Naive thymus-derived CD4-positive, alpha-beta T cell (primary cell): ENCODE measurements at places on chromosomes 16 and 17. TPM values are rescaled to one million over a fixed set of nuclear protein-coding genes. Genes with fewer than 3 reads are reported as not detected.

- no peaks in the 10 kb centered on the region for H3K36me3 ChIP-seq
- peak overlapping the region; percentile 92 for H3K4me3 ChIP-seq
- peaks cover 26% of the 10 kb centered on the region for H3K4me1 ChIP-seq
Measured at GRCh38 chr16:11742093-11742535, 543 bp downstream of the TXNDC11 start.

- H3K27me3 ChIP-seq, result no peaks in the 10 kb centered on the region
- no peaks in the 10 kb centered on the region for H3K36me3 ChIP-seq
- H3K27ac ChIP-seq, result no peak overlapping the region
- no peaks in the 10 kb centered on the region for H3K4me1 ChIP-seq
- no peak overlapping the region for H3K4me3 ChIP-seq
Measured at GRCh38 chr16:24639769-24640168, 89.7 kb upstream of the TNRC6A start.

- H3K4me3 ChIP-seq, result no peak overlapping the region
- peaks cover 24% of the 10 kb centered on the region for H3K4me1 ChIP-seq
- peak overlapping the region; percentile 64 for H3K27ac ChIP-seq
- no peak for DNase-seq
- H3K36me3 ChIP-seq, result peaks cover 21% of the 10 kb centered on the region
- no peaks in the 10 kb centered on the region for H3K27me3 ChIP-seq
Measured at GRCh38 chr17:45236282-45236606, 14.6 kb downstream of the FMNL1 start.

DNA sequence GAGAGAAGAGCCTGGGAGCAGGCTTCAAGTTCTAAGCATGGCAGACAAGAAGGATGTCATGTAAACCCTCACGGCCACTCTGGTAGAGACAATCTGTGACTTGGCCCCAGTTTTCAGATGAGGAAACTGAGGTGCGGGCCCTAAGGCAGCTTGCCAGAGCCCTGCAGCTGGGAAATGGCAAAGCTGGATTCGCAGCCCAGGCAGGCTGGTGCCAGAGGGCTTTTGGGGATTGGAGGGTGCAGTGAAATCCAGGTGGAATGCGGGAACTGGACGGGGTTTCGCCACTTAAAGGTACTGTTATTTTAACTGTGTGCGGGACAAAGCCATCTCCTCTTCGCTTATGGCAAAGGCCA lies 477 bp upstream of the OSGIN1 start:
- H3K4me3 ChIP-seq, result no peak overlapping the region
- peaks cover 6% of the 10 kb centered on the region for H3K27me3 ChIP-seq
- H3K4me1 ChIP-seq, result peaks cover 14% of the 10 kb centered on the region
- no peak overlapping the region for H3K27ac ChIP-seq
- DNase-seq, result no peak

- no peaks in the 10 kb centered on the region for H3K36me3 ChIP-seq
- peak; percentile 63 for DNase-seq
- no peak overlapping the region for H3K27ac ChIP-seq
- H3K4me1 ChIP-seq, result no peaks in the 10 kb centered on the region
- no peak overlapping the region for H3K4me3 ChIP-seq
- no peaks in the 10 kb centered on the region for H3K27me3 ChIP-seq
Measured at GRCh38 chr17:17440010-17440843, 36.6 kb upstream of the MED9 start.

DNA sequence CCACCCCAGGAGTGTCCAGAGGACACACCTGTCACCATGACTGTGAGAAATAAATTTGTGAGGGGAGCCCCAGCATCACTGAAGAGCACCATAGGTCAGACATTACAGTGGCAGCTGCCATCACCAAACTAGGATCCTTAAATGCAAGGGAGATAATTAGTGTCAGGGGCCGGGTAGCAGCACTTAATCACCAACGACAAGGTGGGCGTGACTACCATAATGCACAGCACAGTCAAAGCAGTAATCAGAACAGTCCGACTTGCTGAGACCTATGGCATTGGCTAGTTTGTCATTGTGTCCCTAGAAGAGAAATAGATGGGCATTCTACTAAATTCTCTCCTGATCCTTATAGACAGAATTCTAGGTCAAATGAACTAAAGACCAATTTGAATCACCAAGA lies 856.7 kb upstream of the GOT2 start:
- no peak overlapping the region for H3K4me3 ChIP-seq
- no peaks in the 10 kb centered on the region for H3K27me3 ChIP-seq
- H3K4me1 ChIP-seq, result no peaks in the 10 kb centered on the region
- DNase-seq, result no peak
- H3K36me3 ChIP-seq, result no peaks in the 10 kb centered on the region

GRCh38 chr17:62968445-62968923 lies 2.4 kb downstream of the TANC2 start:
- no peak overlapping the region for H3K27ac ChIP-seq
- no peak overlapping the region for H3K4me3 ChIP-seq
- H3K4me1 ChIP-seq, result peaks cover 14% of the 10 kb centered on the region
- no peaks in the 10 kb centered on the region for H3K36me3 ChIP-seq
- DNase-seq, result peak; percentile 76
- H3K27me3 ChIP-seq, result no peaks in the 10 kb centered on the region

DNA sequence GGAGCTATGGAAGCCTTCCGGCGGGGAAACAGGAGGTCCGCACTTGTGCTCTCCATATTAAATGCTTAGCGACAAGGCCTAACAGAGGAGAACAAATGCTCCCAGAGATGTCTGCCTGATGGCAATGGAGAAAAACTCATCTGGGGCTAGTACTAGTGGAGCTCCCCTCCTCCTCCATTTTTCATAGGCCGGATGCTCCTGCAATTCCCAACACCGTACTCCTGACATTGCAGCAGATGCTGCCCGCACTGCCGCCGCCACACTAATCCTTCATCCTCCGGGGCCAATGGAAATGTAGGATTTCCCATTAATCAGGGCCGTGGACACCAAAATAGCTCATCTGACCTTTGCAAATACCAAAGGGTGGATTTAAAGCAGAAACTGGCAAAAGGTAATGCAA lies 27.5 kb downstream of the TOM1L2 start:
- H3K4me1 ChIP-seq, result peaks cover 7% of the 10 kb centered on the region
- no peak overlapping the region for H3K27ac ChIP-seq

DNA sequence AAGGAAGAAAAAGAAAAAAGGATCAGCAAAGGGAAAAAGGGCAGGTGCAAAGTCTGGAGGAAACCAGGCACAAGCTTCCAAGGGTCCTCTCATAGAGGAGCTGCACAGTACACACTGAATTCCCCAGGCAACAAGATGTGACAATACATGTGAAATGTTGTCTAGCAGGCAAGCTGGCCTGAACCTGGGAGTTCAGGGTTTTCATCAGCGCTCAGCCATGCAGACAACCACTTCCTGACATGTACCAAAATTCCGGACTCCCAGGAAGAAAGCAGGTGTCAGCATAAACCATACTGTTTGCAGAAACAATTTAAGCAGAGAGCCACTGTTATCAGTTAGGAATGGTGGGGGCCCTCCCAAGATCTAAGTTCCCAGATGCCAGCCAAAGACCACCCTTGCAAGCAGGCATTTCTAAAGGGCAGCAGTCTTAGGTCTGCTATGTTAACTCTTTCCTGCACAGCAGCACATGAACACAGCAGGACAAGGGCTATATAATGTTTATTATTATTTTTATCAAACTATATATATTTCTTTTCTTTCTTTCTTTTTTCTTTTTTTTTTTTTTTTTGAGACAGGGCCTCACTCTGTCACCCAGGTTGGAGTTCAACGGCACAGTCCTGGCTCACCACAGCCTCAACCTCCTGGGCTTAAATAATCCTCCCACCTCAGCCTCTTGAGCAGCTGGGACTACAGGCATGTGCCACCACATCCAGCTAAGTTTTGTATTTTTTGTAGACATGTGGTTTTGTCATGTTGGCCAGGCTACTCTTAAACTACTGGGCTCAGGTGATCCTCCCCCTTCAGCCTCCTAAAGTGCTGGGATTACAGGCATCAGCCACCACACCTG lies 10.1 kb downstream of the TK2 start:
- H3K4me1 ChIP-seq, result peaks cover 3% of the 10 kb centered on the region
- H3K36me3 ChIP-seq, result peaks cover 4% of the 10 kb centered on the region
- DNase-seq, result no peak
- H3K4me3 ChIP-seq, result no peak overlapping the region

DNA sequence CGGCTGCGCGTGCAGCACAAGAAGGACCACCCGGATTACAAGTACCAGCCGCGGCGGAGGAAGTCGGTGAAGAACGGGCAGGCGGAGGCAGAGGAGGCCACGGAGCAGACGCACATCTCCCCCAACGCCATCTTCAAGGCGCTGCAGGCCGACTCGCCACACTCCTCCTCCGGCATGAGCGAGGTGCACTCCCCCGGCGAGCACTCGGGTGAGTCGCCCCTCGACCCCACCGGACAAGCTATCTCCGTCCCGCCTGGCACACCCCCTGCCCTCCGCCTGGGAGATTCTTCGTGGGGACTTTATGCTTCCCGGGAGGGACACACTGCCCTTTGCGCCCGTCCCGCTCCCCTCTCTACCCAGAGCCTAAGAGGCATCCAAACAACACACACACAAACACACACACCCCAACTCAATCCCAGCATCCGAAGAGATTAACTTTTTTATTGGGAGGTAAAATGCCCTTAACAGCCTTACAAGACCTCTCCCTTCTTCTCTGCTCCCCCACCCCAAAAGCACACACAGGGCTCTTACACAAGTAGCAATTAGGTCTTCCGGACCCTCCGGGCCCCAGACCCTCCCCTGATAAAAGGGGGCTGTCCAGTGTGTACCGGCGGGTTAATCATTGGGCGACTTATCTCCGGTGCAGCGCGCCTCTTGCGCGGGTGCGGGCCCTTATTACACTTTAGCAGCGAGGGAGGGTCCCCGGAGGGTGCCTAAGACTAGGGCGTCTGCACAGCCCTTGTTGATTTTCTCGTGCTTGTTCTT lies 2.1 kb downstream of the SOX9 start:
- H3K27me3 ChIP-seq, result peaks cover 6% of the 10 kb centered on the region
- no peak overlapping the region for H3K27ac ChIP-seq
- no peaks in the 10 kb centered on the region for H3K36me3 ChIP-seq
- no peaks in the 10 kb centered on the region for H3K4me1 ChIP-seq
- no peak for DNase-seq

- DNase-seq, result no peak
- peak overlapping the region; percentile 89 for H3K4me3 ChIP-seq
- H3K27me3 ChIP-seq, result no peaks in the 10 kb centered on the region
- peaks cover 11% of the 10 kb centered on the region for H3K36me3 ChIP-seq
- H3K27ac ChIP-seq, result peak overlapping the region; percentile 62
- H3K4me1 ChIP-seq, result no peaks in the 10 kb centered on the region
Measured at GRCh38 chr16:31487071-31487719, 4.3 kb downstream of the SLC5A2 start.

GRCh38 chr17:48469227-48469626 lies 39.2 kb upstream of the SKAP1 start:
- DNase-seq, result no peak
- no peaks in the 10 kb centered on the region for H3K4me1 ChIP-seq
- no peak overlapping the region for H3K4me3 ChIP-seq
- H3K27ac ChIP-seq, result no peak overlapping the region
- no peaks in the 10 kb centered on the region for H3K27me3 ChIP-seq

GRCh38 chr17:29021226-29021625 lies 15.4 kb upstream of the SEZ6 start:
- peaks cover 7% of the 10 kb centered on the region for H3K4me1 ChIP-seq
- no peak overlapping the region for H3K4me3 ChIP-seq
- H3K36me3 ChIP-seq, result no peaks in the 10 kb centered on the region
- H3K27ac ChIP-seq, result no peak overlapping the region
- H3K27me3 ChIP-seq, result peaks cover 10% of the 10 kb centered on the region

DNA sequence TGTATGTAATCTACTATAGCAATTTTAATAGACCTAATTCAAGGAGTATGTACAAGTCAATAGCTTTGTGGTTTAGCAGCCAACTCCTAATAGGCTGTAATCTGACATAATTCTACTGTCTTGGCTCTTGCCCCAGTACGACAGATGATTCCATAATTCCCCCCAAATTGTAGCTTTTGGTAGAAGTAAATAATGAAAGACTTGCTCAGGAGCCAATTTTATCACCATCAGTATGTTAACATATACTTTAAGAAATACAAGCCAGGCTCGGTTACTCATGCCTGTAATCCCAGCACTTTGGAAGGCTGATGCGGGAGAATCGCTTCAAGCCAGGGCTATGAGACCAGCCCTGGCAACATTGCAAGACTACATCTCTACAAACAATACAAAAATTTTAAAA lies 53.9 kb downstream of the AP2B1 start:
- no peak overlapping the region for H3K4me3 ChIP-seq
- H3K27me3 ChIP-seq, result no peaks in the 10 kb centered on the region
- no peak for DNase-seq
- H3K27ac ChIP-seq, result no peak overlapping the region
- peaks cover 19% of the 10 kb centered on the region for H3K36me3 ChIP-seq

DNA sequence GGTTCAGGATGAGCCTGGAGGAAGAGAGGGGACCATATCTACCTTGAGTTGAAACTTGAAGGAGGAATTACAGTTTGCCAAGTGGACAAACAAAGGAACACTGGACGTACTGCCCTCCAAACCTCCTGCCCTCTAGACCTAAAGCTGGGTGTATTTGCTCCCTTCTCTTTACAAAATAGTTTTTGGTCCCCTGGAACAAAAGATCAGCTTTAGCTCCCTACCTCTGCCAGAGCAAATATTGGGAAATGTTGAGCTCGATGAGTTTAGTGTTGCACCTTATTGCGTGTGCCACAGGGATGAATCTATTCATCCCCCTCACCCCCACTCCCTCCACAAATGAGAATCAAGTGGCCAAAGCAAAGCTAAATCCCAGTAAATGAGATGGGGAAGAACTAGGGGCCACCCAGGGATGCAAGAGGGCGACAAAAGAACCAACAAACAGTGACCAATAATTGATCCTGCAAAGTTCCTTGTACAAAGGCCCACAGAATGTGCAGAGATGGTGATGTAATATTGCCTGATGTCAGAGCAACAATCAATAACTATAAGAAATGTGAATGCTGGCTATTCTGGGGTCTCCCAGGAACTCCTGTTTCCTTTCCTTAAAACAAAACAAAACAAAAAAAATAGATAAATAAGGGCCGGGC lies 17.2 kb upstream of the TAT start:
- H3K27me3 ChIP-seq, result no peaks in the 10 kb centered on the region
- no peak overlapping the region for H3K4me3 ChIP-seq
- H3K4me1 ChIP-seq, result no peaks in the 10 kb centered on the region
- no peaks in the 10 kb centered on the region for H3K36me3 ChIP-seq
- no peak overlapping the region for H3K27ac ChIP-seq

Gene IL34
- not detected for polyA plus RNA-seq

Gene TERF2IP
- 168 TPM for polyA plus RNA-seq

Gene SLC13A2
- not detected for polyA plus RNA-seq

Gene GPR139
- not detected for polyA plus RNA-seq

Gene RHBDL1
- not detected for polyA plus RNA-seq

Gene CNTNAP1
- 0.86 TPM for polyA plus RNA-seq
